ENCODE measurements at places on chromosomes 16 and 17.

DNA sequence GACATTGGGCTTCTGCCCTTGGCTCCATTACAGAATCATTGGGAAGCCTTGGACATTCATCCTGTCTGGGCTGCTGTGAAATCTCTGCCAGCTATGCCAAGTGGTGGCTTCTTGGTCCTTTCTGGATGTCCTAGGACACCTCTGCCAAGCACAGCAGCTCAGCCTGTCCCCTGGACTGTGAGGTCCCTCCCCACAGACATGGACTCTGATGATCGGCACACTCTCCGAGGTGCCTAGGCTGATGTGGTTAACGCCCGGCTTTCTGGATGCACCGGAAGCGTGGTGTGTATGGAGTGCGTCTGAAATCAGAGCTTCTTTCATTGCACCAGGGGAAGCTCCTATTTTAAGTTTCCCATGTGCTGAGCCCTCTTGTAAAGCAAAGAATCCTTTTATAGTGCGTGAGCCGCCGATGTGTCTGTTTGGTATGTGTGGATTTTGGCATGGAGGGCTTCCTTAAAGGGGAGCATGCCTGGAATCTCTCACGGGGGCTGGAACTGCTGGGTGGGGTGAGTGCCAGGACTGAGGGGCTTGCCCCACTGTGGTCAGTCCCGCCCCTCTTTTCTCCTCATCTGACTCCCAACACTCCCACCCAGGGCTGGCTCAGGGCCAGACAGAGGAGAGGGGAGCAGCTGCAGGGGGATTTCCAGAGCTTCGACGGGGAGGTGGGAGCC is 7.0 kb upstream of the ARHGAP23 start:
- no peak for DNase-seq

- no peak for DNase-seq
Observed at GRCh38 chr16:86894029-86894567, 315.7 kb downstream of the FOXL1 start.

DNA sequence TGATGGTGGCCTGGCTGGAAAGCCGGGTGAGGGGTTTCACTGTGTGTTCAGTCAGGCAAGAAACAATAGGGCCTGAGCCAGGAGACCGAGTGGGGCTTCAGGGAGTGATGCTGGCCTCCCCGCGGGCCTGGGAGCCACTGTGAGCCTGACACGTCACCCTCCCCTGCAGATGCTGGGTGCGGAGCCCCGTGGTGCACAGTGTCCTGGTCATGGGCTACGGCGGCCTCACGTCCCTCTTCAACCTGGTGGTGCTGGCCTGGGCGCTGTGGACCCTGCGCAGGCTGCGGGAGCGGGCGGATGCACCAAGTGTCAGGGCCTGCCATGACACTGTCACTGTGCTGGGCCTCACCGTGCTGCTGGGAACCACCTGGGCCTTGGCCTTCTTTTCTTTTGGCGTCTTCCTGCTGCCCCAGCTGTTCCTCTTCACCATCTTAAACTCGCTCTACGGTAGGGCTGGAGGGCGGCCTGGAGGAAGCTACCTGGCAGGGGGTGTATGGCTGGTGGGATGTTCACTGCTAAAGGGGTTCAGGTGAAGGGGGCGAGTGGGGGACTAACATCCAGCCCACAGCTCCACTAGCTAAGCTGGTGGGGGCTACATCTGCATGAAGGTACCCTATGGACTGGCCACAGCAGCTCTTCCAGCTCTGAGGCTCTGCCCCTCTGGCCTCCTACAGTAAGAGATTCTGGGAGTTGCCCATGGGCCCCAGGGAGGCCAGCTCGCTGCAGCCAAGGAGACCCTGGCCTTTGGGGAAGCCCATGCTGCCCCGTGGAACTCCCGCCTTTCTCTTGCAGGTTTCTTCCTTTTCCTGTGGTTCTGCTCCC is 32.4 kb downstream of the ADGRG5 start:
- DNase-seq: no peak

- DNase-seq: no peak
Observed at GRCh38 chr17:40938981-40939380, 1.5 kb upstream of the KRT23 start.

DNA sequence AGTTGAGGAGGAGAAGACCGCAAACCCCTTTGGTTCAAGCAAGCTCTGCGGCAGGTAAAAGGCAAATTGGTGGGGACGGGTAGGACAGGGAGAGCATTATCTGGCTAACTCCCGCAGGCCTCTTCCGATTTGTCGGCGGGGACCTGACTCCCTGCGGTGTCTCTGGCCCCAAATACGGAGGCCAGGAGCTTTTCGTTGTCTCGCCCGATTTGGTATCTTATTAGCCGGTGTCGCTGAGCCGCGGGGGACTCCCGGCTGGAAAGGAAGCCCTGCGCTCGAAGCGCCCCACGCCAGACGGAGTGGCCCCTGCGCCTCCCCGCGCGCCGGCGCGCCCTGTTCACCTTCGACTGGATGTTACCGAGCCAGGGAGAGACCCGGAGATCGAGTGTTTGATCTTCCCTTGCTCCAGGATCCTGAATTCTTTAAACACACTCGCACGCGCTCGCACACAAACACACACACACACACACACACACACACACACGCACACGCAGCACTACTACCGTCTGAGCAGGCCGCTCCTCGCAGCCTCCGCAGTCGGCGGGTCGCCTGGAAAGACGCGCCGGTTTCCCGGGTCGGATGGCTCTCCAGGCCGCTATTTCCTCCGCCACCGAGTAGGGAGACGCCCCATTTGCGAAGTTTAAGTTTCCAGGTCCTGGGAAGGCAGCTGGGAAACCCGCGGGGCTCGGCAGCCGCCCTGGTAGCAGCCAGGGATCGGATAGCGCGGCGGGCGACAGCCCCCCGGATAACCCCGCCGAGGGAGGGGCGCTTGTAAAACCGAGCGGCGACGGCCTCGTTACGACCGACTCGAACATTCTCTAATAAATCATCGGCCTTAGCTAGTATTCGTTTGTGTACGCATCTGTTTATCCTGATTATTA is 3.3 kb downstream of the PRAC1 start:
- DNase-seq: no peak

DNA sequence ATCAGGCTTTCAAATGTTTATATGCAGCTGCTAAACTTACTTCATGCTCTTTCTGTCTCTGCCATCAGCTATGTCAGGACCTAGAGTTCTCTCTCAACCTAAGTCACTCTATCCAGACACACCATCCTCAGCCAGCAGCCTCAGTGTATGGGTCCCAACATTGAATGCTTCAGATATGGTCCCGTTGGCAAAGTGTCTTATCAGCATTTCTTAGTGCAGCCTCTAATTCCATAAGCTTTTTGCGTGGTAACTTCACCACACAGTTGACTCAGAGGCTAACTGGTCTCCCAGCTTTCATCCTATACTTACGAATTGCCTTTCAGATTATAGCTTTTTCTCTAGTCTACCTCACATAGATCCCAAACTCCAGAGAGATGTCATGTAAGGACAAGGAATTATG is 402.9 kb upstream of the EEF2KMT start:
- no peak for DNase-seq

GRCh38 chr17:81923302-81924260 is 4.0 kb downstream of the MAFG start:
- no peak for DNase-seq

DNA sequence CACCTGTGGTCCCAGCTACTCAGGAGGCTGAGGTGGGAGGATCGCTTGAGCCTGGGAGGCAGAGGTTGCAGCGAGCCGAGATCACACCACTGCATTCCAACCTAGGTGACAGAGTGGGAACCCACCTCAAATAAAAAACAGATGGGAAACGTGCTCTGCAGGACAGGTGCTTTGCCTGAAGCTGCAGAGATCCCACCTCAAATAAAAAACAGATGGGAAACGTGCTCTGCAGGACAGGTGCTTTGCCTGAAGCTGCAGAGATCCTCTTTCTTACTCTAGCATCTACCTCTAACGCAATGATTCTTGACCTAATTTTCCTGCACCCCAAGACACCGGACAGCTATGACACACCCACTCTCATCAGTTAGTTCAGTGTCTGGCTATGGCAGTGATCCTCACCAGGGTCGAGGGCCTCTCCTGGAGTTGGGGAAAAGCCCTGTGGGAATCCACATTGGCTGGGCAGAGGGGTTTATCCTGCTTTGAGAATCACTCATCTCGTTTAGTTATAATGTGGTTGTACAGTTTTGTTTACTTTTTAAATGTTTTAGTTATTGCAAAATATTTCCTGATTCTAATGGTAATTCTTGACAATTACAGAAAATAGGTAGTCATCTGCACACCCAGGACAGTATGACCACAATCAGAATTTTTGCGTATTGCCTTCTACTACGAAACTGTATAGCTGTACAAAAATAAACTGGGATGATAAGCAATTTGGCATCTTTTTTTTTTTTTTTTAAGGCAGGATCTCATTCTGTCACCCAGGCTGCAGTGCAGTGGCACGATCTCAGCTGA is 11.4 kb downstream of the VPS53 start:
- no peak for DNase-seq

- DNase-seq: peak; percentile 57
Observed at GRCh38 chr17:63834431-63835166, 7.1 kb upstream of the FTSJ3 start.

GRCh38 chr17:47253541-47254402 is at the start of gene ITGB3:
Gene ITGB3 (plus strand): TSS chr17:47253827. CDS start chr17:47253862, 35 bp downstream.
- no peak for DNase-seq

DNA sequence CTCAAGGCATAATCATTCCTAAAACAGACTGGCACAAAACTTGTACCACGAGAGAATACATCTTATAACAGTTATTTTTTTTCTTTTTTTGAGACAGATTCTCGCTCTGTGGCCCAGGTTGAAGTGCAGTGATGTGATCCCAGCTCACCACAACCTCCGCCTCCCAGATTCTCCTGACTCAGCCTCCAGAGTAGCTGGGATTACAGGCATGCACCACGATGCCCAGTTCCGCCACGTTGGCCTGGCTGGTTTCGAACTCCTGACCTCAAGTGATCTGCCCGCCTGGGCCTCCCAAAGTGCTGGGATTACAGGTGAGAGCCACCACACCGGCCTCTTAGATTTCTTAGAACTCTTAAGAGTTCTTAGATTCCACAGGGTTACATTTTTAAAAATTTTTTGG is 4.1 kb downstream of the NUFIP2 start:
- no peak for DNase-seq

DNA sequence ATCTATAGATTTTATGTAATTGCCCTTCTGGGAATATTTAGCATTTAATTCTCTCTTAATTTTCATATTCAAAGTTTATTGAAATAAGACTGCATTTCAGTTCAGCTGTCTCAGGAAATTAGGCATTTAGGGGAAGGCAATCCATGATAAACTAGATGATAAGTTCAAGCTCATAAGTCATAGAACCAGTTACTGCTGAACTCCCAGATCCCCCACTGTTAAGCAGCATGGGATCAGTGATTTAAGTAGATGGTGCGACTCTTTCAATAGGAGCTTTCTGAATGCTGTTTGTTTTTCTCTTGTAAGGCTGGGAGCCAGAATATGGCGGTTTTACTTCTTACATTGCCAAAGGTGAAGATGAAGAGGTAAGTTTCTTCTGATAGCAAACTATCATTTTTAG is 23.8 kb downstream of the OGFOD1 start:
- no peak for DNase-seq

- DNase-seq: no peak
Observed at GRCh38 chr17:58278661-58279015, 2.1 kb downstream of the MPO start.

DNA sequence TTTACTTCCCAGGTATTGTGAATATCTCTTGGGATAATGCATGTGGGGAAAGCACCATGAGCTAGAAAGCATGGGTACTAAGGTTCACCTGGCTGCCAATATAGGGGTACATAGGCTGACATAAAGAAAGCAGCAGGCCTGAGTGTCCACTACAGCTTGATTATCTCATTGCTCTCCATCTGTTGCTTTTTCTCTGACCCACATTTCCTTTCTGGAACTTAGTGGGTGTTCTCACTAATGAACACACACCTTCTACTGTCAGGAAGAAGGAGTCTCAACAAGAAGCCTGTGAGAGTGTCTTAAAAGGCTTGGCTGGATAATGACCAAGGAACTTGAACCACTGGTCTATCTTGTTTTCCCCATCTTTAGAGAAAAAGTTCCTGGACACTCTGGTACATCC is 62.5 kb downstream of the CA10 start:
- DNase-seq: no peak

DNA sequence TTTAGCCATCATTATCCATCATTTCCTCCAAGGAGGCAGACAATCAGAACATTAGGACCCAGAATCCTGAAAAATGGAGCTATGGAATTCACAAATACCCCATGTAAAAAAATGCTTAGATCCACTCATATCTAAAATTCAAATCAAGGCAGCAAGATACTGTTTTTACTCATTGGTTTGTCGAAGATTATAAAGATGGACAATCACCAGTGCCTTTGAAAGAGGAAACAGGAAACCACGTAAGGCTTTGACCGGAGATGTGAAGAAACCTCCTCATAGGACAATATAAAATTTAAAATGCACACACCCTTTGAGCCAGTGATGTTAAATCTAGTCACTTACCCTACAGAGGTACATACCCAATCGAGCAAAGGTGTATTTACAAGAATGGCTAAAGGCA is 130.0 kb downstream of the XYLT1 start:
- DNase-seq: no peak

DNA sequence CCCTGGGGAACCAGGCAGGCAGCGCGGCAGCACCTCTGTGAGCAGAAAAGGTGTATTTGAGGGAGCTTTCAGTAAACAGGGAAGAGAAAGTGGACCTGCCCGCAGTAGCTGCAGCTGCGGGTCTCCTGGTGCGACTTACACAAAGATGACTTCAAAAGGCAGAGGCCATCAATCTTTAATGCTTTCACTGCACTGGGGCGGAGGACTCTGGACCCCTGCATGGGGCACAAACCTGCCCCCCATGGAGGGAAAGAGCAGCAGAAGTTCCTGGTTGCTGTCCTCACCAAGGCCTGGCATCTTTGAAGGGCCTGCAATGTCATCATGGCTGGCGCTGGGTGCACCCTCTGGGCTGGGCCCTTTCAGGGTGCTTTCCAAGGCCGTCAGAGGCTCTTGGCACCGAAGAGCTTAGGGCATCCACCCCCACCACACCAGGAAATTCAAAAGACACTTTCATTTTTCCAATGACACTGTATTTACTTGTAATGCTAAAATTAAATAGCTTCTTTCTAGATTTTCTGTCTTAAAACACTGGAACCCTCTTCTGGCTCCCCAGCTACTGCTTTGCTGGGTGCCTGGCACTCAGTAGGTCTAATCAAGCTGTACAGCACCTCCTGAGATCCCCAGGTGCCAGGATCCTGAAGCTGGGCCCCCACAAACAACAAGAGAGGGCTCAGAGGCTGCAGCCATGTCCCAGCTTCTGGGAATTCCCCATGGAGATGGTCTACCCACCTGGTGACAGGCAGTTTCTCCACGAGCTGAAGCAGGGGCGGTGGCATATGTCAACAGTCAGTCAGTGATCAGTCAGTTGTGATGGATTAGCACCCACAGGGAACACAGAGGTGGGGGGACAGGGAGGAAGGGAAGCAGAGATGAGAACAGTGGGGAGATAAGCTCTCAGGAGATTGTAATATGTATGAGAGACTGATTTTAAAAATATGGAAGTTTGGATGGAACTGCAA is 2.1 kb upstream of the CACNG1 start:
- DNase-seq: no peak
